ENCODE measurements at places on chromosomes 2 and 18.

DNA sequence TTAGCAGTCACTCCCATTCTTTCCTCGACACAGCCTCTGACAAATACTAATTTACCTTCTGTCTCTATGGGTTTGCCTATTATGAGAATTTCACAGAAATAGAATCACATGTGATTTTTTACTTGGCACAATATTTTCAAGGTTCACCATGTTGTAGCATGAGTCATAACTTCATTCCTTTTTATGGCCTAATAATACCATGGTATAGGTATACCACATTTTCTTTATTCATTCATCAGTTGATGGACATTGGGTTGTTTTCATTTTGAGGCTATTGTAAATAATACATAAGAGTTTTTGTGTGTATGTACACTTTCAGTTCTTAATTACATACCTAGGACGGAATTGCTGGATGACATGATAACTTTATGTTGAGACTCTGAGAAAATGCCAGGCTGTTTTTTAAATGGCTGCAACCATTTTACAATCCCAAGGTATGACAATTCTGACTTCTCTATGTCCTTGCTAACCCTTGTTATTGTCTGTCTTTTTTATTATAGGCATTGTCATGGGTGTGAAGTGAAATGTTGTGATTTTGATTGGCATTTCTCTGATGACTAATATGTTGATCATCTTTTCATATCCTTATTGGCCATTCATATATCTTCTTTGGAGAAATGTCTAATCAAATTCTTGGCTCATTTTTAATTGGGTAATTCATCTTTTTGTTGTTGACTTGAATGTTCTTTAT lies 87.9 kb downstream of the IRS1 start:
- DNase-seq, result no peak

GRCh38 chr2:222931659-222932058 lies 70.8 kb downstream of the ACSL3 start:
- no peak for DNase-seq

- DNase-seq, result no peak
Observed at GRCh38 chr18:399631-400135, 100.8 kb downstream of the COLEC12 start.

GRCh38 chr2:216090369-216090786 lies 8.7 kb downstream of the TMEM169 start:
- DNase-seq, result no peak

GRCh38 chr18:24272229-24272525 lies 125.4 kb downstream of the OSBPL1A start:
- no peak for DNase-seq

DNA sequence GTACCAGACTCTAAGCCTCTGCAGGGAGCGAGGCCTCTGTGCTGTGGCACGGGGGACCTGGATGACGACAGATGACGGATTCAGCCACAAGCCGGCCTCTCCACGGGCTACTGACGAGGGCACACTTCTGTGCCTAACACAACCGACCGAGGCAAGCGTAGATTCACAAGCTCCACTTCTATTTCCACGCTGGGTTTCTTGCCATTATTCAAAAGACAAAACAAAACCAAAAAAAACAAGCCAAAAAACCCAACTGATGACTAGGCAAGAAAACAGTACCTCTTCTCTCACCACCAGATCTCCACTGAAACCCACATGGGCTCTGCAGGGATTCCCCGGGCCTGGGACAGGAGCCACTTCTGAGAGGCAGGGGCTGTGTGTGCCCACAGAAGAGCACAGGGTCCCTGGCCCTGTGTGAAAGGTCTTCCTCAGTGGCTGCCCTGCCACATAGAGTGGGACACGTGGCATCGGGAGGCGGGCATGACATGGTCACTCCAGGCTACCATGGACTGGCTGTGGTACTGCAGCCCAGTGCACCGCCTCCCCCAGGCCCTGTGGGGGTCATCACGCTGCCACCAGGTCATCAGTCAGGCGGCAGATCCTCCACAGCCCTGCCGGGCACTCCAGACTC lies 254.7 kb downstream of the HDAC4 start:
- no peak for DNase-seq

DNA sequence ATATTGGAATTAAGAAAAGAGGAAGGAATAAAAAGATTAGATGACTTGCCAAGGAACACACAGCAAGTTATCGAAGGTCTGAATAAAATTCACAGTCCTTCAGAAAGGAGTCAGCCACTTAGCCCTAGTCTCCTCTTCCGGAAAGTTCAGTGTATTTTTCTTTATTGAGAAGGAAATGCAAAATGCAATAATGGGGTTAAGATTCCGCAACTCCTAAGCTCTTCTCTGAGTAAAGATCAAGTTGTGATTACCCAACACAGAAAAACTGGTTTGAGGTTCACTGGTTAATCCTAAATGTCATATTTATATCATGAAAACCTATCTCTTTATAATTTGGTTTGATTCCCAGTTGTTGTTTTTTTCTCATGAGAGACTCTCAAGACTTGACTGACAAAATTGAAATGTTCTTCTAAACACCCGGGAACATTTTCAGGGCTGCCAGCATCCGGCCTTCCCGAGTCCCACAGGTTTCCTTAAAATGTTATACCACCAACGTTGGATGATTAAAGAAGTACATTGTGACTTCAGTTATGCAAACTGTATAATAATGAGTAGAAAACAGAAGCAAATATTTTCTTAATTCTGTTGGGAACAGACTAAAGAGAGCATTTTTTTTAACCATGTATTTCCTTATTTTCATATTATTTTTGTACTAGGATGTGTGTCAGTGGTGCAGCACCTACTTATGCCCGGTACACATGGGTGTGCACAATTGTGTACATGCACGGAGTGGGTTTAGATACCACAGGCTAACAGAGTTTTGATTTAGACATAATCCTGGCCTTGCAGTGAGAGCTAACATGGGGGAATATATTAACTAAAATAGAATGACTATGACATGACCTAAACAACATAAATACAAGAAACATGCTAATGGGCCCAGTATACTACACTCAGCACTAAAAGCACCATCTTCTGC lies 100.2 kb downstream of the STK39 start:
- no peak for DNase-seq

- no peak for DNase-seq
Observed at GRCh38 chr2:4135765-4136164, 432.4 kb downstream of the DCDC2C start.

DNA sequence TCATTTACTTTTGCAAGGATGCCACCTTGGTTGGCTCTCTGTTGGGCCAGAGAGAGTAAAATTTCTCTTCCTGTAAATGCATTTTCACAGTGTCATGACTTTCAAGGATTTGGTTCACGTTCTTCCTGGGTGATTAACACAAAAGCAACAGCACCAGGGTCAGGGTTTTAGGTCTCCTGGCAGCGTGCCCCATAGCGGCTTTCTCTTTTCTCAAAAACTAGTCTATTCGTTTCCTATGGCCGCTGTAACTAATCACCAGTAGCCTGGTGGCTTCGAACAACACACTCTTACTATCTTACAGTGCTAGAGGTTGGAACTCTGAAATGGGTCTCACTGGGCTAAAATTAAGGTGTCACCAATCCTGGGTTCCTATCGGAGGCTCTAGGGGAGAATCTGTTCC lies 56.3 kb upstream of the ACMSD start:
- DNase-seq, result no peak

- no peak for DNase-seq
Observed at GRCh38 chr2:103823847-103824246, 1030.1 kb upstream of the POU3F3 start.

GRCh38 chr2:228594012-228594411 lies 412.5 kb upstream of the SPHKAP start:
- DNase-seq, result no peak
